ENCODE measurements at places on chromosomes 12 and 14. TPM values are rescaled to one million over a fixed set of nuclear protein-coding genes. Genes with fewer than 3 reads are reported as not detected.

DNA sequence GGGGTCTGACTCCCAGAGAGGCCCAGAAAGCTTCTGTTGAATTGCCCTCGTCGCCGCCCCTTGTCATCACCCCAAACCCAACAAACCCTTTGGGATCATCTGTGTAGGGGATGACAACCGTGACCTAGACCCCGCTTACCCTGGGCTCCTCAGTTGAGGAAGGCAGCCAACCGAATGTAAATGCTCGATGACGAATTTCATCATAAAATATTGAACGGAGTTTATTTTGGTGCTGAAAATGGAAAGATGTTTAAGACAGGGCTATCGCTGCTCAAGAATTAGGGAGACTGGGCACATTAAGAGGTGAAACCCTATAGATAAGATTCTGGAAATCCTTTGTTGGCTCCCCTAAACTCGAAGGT is 512 bp downstream of the ACTR10 start:
- H3K27me3 ChIP-seq: no peaks in the 10 kb centered on the region
- H3K27ac ChIP-seq: peak overlapping the region; percentile 100
- H3K4me1 ChIP-seq: peaks cover 9% of the 10 kb centered on the region
- H3K4me3 ChIP-seq: peak overlapping the region; percentile 44

DNA sequence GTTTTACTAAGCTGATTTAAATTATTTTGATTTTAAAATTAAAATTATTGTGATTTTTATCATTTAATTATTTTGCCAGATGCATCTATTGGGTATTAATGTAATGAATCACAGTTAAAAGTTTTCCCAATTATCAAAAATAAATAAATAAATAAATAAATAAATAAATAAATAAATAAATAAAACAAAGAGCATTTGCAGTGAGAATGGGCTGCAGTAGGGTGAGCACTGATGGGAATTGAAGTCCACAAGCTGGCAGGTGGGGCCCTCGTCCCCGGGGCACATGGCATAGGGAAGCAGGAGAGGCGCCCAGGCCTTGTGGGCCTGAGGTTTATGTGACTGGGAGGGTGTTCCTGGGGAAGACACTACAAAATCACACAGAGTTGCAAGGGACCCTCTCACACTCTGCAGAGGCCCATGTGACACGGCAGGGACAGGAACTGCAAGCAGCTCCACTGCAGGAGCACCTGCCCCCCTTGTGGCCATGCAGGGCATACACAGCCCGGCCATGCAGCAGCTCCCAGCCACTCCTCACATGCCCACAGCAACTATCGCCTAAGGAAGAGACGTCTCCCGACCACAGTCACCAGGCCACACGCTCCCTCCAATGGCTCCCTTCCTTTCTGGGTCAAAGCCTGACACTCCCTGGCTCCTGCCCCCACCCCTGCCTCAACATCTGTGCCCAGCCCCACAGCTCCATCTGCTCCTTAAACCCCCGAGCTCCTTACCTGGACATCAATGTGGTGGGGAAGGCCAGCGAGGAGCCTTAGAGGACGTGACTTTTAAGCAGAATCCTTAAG is 256.3 kb upstream of the SFSWAP start:
- H3K4me3 ChIP-seq: no peak overlapping the region
- DNase-seq: peak; percentile 68
- no peak overlapping the region for H3K27ac ChIP-seq

DNA sequence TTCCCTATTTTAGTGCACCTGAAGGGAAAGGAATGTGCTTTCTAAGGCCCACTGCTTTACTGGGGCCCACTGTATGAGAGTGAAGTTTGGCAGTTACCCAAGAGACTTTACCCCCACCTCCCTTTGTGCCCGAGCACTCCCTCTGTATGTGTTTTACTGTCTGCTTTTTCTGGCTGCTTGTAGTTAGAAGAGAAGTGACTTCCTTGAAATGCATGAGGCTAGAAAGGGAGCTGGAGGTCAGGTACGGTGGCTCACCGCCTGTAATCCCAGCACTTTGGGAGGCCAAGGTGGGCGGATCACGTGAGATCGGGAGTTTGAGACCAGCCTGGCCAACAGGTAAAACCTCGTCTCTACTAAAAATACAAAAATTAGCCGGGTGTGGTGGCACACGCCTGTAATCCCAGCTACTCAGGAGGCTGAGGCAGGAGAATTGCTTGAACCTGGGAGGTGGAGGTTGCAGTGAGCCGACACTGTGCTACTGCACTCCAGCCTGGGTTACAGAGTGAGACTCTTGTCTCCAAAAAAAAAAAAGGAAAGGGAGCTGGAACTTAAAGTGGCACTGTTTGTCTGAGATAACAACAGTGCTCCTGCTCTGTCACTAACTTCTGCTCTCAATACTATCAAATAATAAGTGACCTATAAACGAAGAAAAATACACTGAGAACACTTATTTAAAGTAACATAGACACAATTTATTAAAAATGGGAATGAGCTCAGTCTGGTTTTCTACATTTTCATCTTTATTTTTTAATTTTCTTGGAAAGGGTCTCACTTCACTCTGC is 5.8 kb downstream of the TRIP11 start:
- DNase-seq: no peak
- H3K36me3 ChIP-seq: no peaks in the 10 kb centered on the region
- no peak overlapping the region for H3K27ac ChIP-seq
- H3K4me3 ChIP-seq: no peak overlapping the region
- no peaks in the 10 kb centered on the region for H3K27me3 ChIP-seq

- H3K36me3 ChIP-seq: no peaks in the 10 kb centered on the region
- H3K27ac ChIP-seq: no peak overlapping the region
- no peak for DNase-seq
- H3K4me3 ChIP-seq: no peak overlapping the region
Observed at GRCh38 chr12:104473374-104473983, 16.7 kb downstream of the CHST11 start.

GRCh38 chr12:131072451-131073230 is 118.9 kb downstream of the ADGRD1 start:
- no peaks in the 10 kb centered on the region for H3K27me3 ChIP-seq
- no peak for DNase-seq
- no peak overlapping the region for H3K4me3 ChIP-seq
- H3K27ac ChIP-seq: no peak overlapping the region
- H3K4me1 ChIP-seq: no peaks in the 10 kb centered on the region

GRCh38 chr14:36988989-36989388 is 183.4 kb downstream of the SLC25A21 start:
- H3K27me3 ChIP-seq: no peaks in the 10 kb centered on the region
- no peaks in the 10 kb centered on the region for H3K4me1 ChIP-seq
- H3K36me3 ChIP-seq: no peaks in the 10 kb centered on the region
- no peak overlapping the region for H3K4me3 ChIP-seq
- no peak overlapping the region for H3K27ac ChIP-seq
- DNase-seq: no peak

GRCh38 chr12:28583701-28584261 is 393.5 kb downstream of the CCDC91 start:
- no peaks in the 10 kb centered on the region for H3K27me3 ChIP-seq
- H3K27ac ChIP-seq: no peak overlapping the region
- no peaks in the 10 kb centered on the region for H3K36me3 ChIP-seq
- no peaks in the 10 kb centered on the region for H3K4me1 ChIP-seq
- H3K4me3 ChIP-seq: no peak overlapping the region

DNA sequence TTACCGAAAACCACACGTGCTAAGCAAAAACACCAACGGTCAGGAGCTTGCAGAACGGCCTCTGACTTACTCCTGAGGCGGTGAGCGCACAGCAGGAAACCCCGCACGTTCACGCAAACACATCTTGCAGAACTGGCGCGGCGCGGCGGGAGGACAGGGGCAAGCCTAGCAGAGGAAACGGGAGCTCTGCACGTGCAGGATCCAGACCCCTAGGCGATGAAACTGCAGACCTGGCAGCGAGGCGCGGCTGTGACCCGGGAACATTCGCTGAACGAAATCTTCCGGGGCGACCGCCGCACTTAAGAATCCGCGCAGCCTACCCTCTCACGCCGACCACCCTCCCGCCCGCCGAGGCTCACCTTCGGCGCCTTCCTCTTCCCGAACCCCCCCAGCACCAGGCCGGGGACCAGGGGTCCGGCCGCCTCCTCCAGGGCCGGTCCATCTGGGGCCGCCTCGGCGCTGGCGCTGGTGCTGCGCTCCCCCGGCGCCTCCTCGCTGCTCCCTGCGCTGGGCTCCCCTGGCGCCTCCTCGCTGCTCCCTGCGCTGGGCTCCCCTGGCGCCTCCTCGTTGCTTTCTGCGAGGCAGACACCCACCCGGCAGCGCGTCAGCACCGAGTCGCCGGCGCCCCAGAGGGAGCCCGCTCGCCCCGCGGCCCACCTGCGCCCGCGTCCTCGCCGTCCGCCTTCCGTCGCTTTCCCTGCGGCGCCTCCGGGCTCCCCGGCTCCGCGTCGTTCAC is 615 bp downstream of the DDX51 start:
- H3K4me3 ChIP-seq: no peak overlapping the region
- H3K36me3 ChIP-seq: peaks cover 46% of the 10 kb centered on the region
- peaks cover 23% of the 10 kb centered on the region for H3K4me1 ChIP-seq

DNA sequence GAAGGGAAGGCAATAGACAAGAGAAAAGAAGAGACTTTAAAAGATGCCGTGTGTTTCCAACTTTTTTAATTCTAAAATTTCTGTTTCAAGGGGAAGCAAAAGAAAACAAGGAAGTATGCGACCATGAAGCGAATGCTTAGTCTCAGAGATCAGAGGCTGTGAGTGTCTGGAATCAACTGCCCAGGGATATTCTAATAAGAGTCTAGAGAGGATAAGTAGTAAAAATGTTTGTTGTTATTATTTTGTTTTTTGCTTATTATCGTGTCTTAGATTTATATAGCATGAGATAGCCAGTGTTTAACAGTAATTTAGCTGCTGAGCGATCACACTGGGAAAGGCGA is 421 bp downstream of the FCF1 start:
- H3K4me1 ChIP-seq: peaks cover 47% of the 10 kb centered on the region
- H3K27ac ChIP-seq: peak overlapping the region; percentile 90
- no peaks in the 10 kb centered on the region for H3K36me3 ChIP-seq
- H3K27me3 ChIP-seq: no peaks in the 10 kb centered on the region
- H3K4me3 ChIP-seq: peak overlapping the region; percentile 89
- no peak for DNase-seq

The TCP11L2 gene
- 47.8 TPM for total RNA-seq

The RFLNA gene
- 1.6 TPM for total RNA-seq

The ASIC1 gene
- total RNA-seq: 0.78 TPM

The CLEC4D gene
- 0.11 TPM for total RNA-seq

The KRT1 gene
- total RNA-seq: not detected

The TAS2R30 gene
- 1.8 TPM for total RNA-seq

The STRN3 gene
- total RNA-seq: 38.1 TPM

The OR4K5 gene
- total RNA-seq: not detected
